ENCODE measurements at places on chromosomes 12 and 14.

- DNase-seq = no peak
Observed at GRCh38 chr12:54890339-54890738, 36.0 kb downstream of the MUCL1 start.

GRCh38 chr12:117875744-117876435, 92.9 kb downstream of the KSR2 start:
- no peak for DNase-seq

DNA sequence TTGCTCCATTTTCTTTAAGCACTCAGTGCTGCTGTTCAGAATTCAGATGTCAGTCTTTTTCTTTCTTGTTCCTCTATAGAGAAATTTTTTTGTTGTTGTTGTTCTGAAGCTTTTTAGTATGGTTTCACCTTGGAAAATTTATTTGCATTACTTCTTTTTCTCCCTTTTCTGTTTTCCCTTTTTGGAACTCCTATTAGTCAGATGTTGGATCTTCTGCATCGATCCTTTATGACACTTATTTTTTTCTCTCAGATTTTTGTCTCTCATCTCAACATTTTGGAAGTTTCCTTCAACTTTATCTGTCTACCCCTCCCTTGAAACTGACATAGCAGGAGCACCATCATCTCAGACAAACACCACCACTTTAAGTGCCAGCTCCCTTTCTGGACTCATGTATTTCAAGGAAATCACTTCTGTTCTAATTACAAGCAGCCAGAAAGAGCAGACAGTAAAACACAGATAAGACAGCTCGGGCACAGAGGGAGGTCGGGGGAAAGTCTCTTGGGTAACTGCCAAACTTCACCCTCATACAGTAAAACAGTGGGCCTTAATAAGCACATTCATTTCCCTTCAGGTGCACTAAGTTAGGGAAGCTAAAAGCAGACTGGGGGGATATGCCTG, 222.7 kb upstream of the PLXNC1 start:
- DNase-seq = no peak

- no peak for DNase-seq
Observed at GRCh38 chr14:77599889-77600288, 16.5 kb downstream of the SPTLC2 start.

All from activated CD8-positive, alpha-beta memory T cell treated with anti-CD3 and anti-CD28 coated beads for 1 hour (primary cell).